ENCODE measurements at places on chromosomes 2 and 18.

DNA sequence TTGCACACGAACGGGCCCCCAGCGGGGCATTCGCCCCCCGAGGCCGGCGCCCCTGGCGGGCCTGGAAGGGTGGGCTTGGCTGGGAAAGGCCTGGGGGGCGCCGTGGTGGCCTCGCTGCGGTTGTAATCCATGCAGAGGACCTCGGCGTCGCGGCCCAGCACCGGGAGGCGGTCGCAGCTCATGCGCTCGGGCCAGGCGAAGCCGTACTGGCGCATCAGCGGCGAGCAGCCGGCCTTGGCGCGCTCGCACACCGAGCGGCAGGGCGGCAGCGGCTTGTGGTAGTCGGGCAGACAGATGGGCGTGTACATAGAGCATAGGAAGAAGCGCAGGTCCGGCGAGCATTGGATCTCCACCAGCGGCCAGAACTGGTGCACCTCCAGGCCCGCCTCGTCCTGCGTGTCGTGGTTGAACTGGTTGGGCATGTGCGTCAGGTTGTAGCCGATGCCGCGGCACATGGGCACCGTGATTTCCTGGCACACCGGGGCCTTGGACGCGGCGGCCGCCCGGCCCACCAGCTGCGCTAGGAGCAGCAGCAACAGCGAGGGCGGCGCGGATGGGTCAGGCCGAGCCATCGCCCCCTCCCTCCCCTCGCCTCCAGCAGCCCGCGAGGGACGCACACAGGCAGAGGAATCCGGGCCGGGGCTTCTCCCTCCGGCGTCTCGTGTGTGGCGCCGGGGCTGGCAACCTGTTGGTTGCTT lies 1.4 kb downstream of the FZD5 start:
- DNase-seq = peak; percentile 46

DNA sequence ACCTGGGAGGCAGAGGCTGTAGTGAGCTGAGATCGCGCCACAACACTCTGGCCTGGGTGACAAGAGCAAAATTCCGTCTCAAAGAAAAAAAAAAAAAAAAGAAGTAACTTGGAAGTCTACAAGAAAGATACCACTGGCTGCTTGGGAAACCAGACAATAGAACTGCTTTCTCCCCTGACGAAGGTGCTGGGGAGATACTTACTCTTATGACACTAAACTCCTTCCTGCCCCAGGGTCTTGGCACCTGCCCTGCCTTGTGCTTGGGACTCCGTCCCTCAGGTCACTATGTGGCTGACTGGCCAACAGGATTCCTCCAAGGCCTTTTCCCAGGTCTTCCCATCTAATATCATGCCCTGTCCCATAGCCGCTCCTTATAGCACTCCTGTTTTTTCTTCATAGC lies 30.7 kb downstream of the INPP5D start:
- DNase-seq = no peak

DNA sequence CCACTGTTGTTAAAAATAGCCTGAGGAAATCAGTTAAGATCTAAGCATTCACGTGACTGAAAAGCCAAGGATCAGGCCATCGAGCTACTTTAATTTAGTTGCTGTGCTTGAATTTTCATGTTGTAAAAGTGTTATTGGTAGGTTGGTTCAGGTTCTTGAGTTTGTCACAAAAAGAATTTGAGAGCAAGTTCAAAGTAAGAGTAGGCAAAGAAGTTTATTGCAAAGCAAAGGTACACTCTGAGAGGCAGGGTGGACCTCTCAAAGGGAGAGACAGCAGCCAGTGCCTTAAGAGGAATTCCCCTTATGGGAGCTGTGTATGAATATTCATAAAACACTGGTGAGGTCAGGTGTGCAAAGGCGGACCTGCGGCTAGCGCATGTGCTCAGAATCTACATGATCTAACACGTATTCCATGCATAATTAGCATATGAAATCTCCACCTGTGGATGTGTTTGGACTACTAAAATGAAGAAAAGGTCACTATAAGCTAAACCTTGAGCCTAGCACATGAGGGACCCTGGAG lies 236.5 kb downstream of the NDUFA10 start:
- DNase-seq = no peak

DNA sequence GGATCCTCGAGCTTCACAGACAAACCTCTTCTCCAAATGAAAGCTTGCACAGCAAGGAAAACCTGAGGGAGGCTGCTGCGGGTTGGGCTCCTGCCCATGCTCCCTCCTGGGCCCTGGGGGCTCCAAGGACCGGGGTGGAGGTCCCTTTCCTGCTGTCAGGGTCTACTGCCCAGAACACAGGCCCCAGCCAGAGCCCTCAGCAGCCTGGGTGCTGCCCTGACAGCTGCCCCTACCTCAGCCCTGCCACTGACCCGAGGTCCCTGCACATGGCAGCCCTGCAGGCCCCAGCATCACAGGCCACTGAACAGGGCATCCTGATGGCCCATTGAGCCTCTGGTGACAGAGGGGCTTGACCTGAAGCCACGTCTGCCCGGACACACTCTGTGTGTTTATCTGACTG lies 41.0 kb downstream of the CROCC2 start:
- no peak for DNase-seq

- DNase-seq = no peak
These were observed 24.2 kb downstream of the XRCC5 start for GRCh38 chr2:216133397-216133796.

DNA sequence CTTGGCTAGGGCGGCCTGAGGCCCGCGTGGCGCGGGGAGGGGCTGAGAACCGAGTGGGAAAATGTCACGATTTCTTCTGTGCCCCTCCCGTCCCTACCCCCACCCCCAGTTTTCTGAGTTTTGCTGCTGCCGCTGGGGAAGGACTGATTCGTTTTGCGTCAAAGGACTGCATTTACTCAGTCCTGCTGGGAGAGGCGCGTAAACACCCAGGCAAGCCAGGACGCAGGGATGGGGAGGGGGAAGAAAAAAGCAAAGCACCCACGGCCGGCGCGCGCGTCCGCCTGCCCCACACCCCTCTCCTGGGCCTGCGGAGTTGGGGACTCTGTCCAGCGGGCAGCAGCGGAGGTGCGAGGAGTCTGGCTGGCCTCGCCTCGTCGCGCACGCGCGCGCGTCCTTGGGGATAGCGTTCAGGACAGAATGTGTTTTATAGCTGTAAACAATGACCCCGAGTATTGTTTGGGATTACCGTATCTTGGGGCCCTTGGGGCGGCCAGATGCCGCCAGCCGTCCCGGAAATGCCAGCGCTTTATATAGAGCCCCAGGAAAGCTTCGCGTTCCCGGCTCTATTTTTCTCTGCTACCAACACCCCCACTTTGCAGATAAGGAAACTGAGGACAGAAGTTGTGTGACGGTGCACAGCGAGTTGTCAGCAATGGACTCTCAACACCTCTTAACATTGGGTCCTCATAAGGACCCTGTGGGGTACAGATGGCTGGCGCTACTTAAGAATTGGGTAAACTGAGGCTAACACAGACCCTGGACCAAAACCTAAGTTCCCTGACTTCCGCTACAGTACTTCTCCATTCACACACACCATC lies 1.7 kb upstream of the FOSL2 start:
- peak; percentile 94 for DNase-seq

- peak; percentile 38 for DNase-seq
These were observed 60.1 kb upstream of the SLC16A14 start for GRCh38 chr2:230128623-230129342.

GRCh38 chr2:70009762-70010575 lies 48.5 kb upstream of the ASPRV1 start:
- no peak for DNase-seq

DNA sequence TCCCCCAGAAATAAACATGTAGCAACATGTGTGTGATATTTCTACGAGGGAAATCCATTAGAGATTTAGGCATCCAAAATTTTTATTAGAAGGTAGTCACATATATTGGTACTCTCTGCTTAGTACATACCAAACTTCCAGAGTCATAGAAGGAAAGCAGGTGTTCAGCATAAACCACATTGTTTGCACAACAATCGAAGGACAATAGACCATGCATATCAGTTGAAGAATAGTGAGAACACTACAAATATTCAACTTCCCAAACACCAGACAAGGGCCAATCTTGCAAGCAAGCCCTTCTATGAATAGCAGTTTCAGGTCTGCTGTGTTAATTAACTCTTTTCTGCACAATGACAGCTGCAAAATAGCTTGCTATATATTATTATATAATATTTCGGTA lies 702.2 kb downstream of the ERBB4 start:
- no peak for DNase-seq

DNA sequence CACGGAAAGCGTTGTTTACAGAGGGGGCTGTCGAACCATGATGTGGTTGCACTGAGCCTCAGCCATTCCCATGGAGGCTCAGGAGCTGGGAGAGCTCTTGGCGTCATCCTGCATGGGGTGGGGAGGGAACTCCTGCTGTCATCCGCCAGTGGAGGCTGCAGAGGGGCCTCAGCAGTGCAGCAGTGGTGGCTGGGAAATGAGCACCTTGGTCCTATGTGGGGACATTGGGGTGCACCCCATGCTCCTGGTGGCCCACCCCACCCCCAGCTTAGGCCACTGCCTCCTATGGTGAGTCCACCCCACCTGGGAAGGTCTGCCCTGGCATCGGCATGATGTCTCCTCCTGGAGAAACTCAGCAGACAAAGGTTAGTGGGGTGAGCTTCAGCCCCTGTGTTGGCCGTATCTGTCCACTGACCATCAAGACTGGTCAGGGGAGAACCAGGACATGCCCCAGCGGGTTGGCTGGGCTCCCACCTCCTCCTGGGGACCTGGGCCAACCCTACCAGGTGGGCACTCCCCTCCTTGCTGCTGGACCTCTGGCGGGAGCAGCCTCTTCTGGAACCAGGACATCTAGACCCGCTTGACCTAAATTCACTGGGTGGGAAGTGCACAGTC lies 67.8 kb upstream of the HDAC4 start:
- DNase-seq = no peak

GRCh38 chr2:27025281-27025800 lies 7.4 kb upstream of the TMEM214 start:
- DNase-seq = no peak

DNA sequence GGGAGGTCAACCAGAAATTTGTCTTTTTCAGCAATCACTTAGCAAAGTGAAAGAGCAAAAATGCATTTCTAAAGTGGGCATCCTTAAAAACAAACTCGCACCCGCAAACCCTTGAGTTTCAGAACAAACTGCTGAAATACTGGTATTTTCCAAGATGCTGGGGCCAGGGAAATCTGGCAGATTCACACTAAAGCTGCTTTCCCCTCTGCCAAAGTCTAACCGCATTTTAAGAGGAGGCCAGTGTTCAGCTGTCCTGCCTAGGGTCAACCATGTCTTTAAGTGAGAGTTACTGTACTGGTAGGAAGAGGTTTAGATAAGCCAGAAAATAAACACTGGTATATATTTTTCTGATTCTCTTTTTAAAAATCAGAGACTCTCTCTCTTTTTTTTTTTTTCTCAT lies 55.9 kb downstream of the ACVR1 start:
- DNase-seq = no peak

- DNase-seq = no peak
These were observed 233.3 kb downstream of the KLHL29 start for GRCh38 chr2:23618265-23618664.

DNA sequence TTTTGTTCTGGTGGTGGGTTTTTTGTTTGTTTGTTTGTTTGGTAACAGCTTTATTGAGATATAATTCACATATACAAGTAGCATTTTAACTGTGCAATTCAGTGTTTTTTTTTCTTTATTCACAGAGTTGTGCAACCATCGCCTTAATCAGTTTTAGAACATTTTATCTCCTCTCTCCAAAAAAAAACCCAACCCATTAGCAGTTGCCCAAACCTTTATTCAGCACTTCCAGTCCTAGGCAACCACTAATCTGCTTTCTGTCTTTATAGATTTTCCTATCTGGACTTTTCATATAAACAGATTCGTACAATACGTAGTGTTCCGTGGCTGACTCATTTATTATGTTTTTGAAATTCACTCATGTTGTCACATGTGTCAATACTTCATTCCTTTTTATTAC lies 38.7 kb downstream of the CCDC138 start:
- DNase-seq = no peak

- no peak for DNase-seq
These were observed 180.6 kb downstream of the MREG start for GRCh38 chr2:215832791-215833190.

DNA sequence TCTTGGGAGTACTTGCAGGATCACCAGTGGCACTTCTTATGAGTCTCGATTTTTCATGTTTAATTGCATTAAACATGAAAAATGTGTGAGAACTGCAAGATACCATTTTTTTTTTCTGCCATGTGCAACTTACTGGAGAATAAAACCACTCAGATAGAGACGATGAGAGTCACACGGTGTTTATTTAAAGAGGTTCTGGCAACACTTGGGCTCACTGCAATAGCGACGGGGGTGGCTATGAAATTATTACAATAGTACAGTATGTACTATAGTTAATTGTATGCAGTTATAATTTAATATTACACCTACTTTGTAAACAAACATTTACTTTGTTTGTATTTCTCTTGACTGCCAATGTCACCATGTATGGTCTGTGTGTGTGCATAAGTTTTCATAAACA lies 479.8 kb downstream of the NUP35 start:
- no peak for DNase-seq

- no peak for DNase-seq
These were observed 6.8 kb downstream of the ACTR1B start for GRCh38 chr2:97656905-97657587.

DNA sequence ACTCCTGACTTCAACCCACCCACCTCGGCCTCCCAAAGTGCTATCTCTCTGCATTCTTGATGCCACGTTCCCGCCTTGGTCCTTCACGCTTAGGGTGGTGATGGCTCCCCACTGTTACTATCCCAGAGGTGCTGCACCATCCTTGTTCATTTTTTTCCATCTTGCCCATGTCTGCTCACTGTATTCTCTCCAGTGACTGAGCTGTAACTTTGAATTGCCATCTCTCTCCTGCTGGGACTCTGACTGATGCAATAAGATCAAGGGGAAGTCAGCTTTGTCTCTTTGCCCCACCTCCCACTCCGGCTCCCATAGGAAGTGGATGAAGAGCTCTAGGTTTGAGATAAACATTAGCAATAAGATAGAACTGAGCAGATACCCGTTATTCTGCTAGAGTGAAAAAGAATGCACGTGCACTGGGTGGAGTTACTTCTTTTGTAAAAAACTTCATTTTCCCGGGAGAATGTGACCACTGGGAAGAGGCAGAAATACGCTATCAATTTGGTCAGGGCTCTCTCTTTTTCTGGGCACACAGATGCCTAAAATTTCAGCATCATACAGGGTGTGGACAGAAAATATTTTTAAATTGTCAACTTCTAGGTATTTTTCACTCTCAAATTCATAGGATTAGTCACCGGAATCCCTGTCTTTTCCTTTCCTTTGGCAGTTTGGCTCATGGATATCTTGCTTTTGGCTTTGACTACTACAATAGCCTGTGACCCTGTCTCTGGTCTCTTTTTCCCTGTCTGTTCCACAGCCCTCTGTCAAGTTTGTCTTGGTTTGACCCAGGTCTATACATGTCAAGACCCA lies 105.4 kb downstream of the POLR1A start:
- no peak for DNase-seq

DNA sequence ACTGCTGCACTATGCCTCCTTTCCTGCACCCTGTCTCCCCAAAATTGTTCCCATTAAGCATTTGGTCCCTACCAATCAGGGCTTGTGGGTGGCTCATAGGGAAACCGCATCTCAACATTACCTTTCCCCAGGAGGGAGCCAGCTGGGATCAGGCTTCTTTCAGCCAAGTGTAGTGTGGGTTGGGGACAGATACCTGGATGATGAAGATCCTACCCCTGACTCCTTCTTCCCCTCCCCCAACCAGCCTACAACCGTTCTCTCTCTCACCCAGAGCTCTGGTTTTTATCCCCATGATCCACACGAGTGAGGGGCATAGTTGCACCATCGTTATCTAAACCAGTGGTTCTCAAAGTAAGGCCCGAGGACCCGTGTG lies 40.0 kb downstream of the ACOXL start:
- no peak for DNase-seq

Measured in astrocyte of the spinal cord (primary cell).